Lower lobe of right lung (tissue), 2 donors: ENCODE measurements at places on chromosomes 1 and 21. TPM values are rescaled to one million over a fixed set of nuclear protein-coding genes. Genes with fewer than 3 reads are reported as not detected.

GRCh38 chr21:24759348-24760075 is 847.8 kb downstream of the MRPL39 start:
- no peak for DNase-seq

GRCh38 chr1:161848676-161849075 is 82.6 kb downstream of the ATF6 start:
- DNase-seq, result no peak

DNA sequence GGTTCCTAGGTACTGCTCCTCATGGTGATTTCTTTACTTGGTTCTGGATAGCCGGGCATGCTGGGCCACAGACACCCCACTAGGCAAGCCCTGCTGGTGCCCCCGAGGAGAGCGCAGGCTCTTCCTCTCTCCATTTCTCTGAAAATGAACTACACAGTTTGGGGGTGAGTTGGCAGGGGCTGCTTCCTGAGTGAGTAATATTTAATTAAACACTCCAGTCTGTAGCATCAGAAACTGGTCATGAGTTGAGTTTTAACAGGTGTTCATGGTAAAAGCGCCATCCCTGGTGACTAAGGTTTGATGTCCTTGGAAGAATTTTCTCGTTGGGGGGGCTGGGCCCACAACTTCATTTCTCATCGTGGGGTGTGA is 1.7 kb downstream of the SPSB1 start:
- DNase-seq, result no peak

DNA sequence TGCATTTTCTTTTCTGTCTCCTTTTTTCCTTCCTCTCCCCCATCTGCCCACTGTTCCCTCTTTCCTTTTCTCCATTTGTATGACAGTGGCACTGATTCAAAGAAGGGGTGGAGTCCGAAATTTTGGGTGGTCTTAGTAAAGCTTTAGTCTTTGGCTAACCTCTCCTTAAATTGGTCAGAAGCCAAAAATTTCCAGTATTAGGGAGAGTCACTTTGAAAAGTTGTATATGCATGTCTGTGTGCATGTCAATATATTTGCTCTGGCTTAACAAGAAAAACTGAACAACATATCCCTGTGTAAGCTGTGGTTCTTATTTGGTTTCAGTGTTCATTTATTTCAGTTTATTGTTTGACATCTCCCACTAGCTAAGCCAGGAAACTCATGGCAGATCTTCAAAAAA is 314.8 kb upstream of the CXADR start:
- no peak for DNase-seq

DNA sequence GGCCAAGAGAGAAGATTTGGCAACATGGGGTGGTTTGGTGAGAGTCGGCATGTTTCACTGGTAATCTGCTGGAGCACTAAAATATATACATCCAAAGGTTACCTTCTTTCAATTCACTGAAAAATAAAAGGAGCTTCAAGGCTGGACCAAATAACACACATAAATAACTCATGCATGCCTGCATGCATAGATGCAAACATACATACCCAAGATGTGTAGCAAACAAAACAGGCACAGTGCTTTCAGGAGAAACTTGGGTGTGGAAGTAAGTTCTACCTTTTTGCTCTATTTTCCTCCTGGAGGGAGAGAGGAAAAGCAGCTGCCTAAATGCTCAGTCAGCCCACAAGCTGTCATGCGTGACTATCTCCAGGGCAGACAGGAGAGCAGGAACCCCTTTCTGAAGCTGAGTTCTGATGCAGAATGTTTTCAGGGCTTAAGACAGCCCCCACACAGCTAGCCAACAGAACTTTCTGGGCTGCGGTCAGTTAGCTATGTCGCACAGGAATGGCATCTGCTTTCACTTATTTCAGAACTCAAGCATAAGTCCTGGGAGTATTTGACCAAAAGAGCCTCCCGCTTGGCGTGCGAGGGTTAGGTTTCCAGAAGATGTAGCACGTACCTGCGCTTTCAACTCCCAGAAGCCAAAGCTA is 166.2 kb downstream of the TOMM20 start:
- DNase-seq, result no peak

USP25 gene
- 74.4 TPM for total RNA-seq

VASH2 gene
- 1.6 TPM for total RNA-seq
